NCI-H82 (cell line): ENCODE measurements at places on chromosomes 11 and 22.
A peak's percentile ranks its signal among the peaks of the same experiment; 100 is the strongest.

GRCh38 chr11:4466871-4467442, 15.5 kb upstream of the OR52K1 start:
- no peak for DNase-seq

DNA sequence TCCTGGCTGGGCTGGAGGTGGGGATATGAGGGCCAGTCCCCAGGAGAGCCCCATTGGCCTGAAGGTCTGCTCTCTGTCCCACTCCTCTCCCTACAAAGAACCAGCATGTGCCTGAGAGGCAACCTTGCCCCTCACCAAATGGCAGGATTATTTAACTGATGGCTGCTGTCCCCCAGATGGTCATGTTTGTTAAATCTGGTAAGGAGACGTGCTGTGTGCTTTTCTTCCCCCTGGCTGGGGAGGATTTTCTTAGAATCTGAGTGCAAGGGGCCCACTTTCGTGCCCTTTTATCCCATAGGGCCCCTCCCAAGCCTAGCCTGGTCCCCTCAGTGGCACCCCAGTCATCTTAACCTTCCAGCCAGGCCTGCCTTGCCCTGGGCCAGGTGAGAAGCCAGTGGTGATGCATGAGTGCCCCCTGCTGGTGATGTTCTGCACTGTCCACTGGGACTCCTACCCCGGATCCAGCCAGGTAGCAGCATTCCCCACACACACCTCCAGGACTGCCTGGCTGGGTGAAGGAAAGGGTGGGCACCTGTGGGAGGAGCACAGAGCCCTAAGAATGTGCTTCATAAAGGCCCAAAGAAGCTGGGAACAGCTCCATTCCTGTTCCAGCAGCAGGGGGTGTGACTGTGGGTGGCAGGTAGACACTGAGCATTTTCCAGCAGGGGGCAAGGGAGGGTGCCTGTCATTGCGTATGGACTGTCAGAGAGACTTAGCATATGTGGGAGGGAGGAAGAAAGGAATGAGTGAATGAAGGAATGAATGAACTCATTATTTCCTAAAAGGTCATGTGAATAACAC, 28.9 kb downstream of the MFNG start:
- peak; percentile 80 for DNase-seq

- DNase-seq = no peak
Measured at GRCh38 chr11:111465400-111465799, 46.8 kb downstream of the BTG4 start.

- DNase-seq = no peak
Measured at GRCh38 chr22:24107661-24108060, 73.6 kb upstream of the SUSD2 start.

- DNase-seq = peak; percentile 42
Measured at GRCh38 chr11:111633248-111633647, 31.0 kb downstream of the SIK2 start.

DNA sequence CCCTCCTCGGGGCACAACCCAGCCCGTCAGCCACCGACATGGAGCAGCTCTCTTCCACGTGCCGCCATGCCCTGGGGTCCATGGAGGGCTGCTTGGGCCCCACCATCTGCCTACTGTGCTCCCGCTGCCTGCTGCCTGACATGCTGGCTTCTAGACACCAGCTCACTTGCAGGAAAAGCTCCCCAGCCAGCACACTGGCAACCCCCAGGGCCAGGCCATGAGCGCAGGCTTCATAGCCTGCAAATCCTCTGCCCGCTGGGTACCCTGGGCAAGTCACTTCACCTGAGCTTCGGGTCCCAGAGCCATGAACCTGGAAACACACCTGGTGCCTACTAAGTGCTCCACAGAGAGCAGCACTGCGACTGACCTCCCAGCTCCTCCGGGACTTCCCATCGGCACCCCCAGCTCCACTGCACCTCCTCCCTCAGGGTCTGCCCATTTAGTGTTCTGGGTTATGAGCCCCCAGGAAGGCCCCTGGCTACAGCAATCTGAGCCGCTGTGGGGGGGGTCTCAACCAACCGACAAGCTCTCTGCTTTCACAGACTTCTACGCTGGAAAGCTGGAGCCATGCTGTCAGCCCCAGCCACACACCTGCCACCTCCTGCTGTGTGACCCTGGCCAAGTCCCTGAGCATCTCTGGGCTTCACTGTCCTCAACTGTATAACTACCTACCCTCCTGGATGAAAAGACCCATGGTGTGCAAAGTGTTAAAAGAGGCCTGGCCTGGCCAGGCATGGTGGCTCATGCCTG, 139.2 kb downstream of the CRYBB2 start:
- DNase-seq = no peak

- peak; percentile 32 for DNase-seq
Measured at GRCh38 chr22:48089601-48090331, 1327.3 kb downstream of the TBC1D22A start.

GRCh38 chr11:99277281-99277680, 256.5 kb downstream of the CNTN5 start:
- DNase-seq = no peak

GRCh38 chr22:19730655-19731360, 7.5 kb downstream of the GP1BB start:
- DNase-seq = peak; percentile 79

DNA sequence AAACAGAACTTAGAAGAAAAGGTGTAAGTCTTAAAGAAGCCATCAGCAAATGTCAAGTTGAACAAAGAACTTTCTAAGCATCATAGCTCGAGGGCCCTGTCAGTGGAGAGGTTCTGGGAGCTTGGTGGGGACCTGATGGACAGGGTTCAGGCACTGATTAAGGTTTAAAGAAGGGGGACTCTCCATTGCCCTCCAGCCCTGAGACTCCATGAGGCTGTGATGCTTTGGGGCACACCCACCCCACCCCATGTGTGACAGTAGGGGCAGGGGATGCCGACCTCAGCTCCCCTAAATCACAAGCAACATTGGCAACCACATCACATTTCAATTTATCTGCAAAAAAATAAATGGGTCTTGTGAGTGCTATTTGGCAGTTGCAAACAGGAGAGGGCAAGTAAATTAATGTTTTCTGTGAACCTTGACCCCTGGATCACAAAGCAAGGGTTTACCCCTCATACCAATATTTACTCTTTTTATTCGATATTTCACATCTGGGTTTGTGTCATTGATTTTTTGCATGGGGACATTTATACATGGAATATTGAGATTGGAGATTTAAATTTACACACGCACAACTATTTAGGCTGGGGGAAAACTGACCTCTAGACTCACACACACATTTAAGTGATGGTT, 37.1 kb upstream of the ANO1 start:
- no peak for DNase-seq

- no peak for DNase-seq
Measured at GRCh38 chr11:122874991-122875390, 7.6 kb upstream of the JHY start.

GRCh38 chr22:25364736-25365241, 145.3 kb downstream of the CRYBB2 start:
- no peak for DNase-seq

GRCh38 chr11:113470233-113470632, 5.0 kb downstream of the DRD2 start:
- DNase-seq = peak; percentile 93

DNA sequence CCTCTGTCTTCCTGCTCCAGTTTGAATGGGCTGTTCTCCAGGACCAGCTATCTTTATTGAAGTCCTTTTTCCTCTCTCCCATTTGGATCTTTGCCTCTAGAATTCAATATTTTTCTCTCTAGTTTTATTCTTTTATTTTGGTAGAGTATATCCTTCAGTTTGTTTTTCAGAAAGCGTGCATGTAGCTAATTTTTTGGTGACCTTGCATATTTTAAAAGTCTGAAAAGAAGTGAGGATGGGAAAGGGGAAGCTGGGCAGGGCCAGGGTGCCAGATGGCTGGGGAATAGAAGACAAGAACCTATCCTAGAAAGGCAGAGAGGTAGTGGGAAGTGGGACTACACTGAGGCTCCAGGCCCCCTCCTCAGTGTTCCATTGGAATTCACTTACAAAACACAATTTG, 95.0 kb upstream of the ZBED5 start:
- DNase-seq = no peak

GRCh38 chr22:23849009-23850006, 8.4 kb upstream of the SLC2A11 start:
- peak; percentile 82 for DNase-seq

- no peak for DNase-seq
Measured at GRCh38 chr11:70433526-70433925, 35.2 kb downstream of the CTTN start.

DNA sequence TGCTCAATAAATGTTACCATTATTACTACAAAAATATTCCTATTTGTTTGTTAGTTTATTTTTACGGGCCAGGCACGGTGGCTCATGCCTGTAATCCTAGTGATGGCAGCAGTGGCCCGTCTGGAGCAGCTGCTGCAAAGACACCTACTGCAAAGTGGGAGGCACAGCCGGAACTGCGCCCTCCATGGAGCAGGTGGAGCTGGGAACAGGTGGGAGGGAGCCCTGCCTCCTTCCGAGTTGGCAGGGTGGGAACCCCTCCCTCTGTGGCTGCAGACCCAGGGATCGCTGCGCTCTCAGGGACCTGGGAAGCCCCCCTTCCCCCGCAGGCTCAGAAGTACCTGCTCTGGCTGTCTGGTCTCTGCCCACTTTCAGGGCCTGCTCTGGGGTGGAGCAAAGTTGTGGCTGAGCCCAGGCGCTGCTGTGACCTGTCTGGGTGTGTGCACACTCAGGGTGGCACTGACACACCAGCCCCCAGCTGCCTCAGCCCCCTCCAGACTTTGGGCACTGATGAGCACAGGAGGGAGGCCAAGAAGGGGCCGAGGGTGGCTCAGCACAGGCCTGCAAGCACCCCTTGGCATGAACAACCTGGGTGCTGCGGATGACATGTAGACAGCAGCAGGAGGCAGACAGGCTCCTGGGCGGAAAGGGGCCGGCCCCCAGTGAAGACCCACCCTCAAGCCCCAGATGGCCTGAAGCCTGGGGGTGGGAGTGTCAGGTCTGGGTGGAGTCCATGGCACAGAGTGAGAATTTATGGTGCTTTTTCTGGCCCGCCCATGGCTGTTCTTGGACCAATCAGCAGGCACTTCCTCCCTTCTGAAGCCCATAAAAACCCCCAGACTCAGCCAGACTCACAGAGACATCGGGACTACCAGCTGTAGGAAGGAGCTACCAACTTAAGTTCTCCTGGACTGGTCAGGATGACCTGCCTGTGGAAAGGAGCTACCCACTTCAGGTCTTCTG, 103.7 kb upstream of the CLMP start:
- no peak for DNase-seq

DNA sequence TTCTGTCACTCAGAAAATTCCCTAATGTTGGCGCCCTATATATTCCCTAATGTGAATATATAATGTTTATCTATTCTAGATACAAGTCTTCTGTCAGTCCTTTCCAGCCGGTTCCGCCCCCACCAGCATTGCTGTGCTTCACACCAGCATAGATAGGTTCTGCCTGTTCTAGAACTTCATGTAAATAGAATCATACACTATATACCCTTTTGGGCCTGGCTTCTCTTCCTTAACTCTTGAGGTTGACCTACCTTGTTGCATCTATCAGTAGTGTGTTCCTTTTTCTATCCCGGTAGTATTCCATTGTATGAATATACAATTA, 34.6 kb downstream of the OTOG start:
- no peak for DNase-seq

DNA sequence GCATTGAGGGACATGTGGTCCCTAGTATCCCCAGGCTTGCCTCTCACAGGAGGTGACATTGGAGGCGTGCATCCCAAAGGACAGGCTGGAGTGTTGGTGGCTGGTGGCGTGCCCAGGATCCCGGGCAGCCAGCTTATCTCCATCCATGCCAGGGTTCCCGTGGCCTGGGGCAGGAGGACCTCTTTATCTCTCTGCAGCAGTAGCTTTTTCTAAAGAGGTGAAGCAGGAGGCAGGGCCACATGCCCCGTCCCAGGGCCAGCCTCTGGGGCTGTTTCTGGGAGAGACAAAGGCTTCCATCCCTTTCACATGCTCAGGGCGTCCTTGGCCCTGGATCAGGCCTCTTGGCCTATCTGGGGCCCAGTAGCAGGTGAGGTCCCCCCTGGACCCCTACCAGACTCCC, 19.7 kb downstream of the PARVG start:
- no peak for DNase-seq

- no peak for DNase-seq
Measured at GRCh38 chr22:44548981-44549380, 50.9 kb upstream of the RTL6 start.

GRCh38 chr22:44080936-44081861, 57.1 kb downstream of the PARVB start:
- DNase-seq = peak; percentile 95

DNA sequence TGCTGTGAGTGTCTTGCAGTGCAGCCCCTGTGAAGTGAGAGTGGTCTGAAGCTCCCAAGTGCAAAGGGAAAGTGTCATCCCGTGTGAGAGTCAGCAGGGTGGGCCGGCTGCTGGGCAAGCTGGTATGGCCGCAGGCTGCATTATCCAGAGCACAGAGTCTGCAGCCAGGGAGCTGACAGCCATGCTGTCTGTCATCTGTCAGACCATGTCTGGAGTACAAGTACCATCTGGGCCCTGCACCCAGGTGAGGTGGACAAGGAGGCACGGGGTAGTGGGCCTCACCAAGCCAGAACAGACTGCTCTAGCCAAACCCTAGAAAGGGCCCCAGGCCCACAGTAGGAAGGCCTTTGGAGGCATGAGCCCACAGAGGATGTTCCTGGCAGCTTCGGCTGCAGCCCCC, 20.2 kb downstream of the LMO1 start:
- DNase-seq = peak; percentile 56

- DNase-seq = no peak
Measured at GRCh38 chr11:65452806-65453490, 30.4 kb downstream of the NEAT1 start.

DNA sequence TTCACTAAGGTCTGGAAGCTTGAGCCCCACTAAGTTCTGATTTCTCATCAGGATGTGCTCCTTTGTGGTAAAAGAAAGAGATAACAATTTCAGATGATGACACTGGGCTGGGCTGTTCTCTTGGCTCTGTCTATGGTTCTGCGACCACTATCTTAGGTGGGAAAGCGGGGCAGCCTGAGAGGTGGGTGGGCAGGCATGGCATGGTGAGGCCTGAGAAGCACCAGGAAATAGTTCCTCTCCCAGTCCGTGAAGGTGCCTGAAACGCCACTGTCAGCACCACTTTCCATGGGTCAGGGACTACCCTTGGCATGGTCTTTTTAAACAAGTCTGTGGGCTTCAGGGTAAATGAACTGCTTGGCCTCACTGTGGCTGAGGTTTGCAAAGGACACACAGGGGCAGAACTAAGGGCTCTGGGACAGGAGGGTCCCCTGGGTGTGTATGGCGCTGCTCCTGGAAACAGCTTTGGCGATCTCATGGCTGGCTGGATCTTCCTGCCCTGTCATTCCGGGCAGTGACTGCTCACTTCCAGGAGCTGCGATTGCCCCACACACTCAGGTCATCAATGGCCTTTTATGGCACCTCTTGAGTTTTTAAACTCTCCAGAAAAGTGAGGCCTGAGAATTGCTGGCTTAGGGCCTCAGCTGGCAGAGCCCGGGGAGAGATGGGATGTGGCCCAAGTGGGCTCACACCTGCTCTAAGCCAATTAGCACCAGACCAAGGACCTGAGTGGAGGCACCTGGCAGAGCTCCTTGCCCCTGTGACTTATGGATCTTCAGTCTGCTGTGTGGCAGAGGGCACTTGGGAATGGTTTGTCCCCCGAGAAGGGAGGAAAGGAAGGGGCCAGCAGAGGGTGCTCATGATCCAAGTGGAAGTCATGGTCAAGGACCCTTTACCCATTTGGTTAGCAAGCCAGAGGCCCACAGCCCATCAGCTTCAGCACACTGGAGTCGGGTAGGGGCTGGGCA, 55.6 kb upstream of the LYVE1 start:
- peak; percentile 70 for DNase-seq

GRCh38 chr22:28183078-28183860, 264.2 kb upstream of the PITPNB start:
- peak; percentile 8 for DNase-seq
